ENCODE measurements at places on chromosomes 3 and 15.

DNA sequence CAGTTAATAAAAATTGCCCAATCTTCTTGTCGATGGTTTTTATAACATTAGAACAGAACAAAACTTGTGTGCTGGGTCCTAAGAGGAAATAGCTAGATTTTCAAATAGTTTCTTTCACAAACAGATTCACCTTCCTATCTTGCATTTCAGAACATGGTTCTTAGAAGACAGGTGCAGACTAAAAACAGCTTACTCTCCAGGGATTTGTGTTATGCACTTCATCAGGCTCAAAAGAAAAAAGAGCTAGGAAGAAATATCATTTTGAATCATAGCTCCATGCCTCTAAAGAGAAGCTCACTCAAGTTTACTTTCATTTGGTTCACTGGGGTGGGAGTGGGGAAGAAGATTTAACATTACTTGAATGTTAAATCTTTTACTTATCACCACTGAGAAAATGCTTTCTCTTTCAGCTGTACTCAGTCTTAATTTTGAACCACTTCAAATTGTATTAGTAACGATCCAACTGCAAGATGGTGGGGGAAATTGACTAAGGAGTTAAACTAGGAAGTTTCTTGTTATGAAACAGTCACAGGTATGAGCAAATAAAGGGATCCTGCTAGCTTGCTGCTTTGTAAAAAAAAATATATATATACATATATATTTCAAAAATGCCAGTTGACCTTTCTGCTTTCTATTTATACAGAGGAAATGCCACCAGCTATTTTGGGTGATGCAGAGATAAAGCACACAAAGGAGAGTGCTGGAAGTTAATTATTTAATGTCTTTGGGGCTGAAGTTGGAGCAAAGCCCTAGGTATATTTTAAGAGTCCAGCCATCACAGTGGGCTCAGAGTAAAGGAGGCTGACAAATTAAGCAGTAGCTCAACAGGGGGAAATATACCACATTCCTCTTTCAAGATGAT lies 28.3 kb upstream of the NUDT16 start:
- no peak for DNase-seq

DNA sequence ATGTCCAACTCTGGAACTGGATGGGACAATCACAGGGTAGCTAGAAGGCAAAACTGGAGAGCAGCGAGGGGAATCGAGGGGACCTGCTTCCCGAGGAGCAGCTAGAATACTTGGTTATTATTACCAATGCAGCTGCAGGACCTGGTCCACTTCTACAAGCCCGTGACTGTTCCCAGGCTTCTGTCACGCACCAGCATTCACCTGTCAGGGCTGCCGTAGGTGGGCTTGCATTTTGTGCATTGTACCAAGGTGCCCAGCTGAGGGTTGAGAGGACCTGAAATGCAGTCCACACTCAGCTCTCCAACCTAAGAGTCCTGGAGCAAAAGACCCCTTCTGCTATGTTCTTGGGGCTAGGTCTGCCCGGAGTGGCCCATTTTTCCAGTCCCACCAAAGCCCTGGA lies 2.3 kb downstream of the SEMA4B start:
- no peak for DNase-seq

GRCh38 chr15:43118829-43119228 lies 13.0 kb upstream of the UBR1 start:
- no peak for DNase-seq

DNA sequence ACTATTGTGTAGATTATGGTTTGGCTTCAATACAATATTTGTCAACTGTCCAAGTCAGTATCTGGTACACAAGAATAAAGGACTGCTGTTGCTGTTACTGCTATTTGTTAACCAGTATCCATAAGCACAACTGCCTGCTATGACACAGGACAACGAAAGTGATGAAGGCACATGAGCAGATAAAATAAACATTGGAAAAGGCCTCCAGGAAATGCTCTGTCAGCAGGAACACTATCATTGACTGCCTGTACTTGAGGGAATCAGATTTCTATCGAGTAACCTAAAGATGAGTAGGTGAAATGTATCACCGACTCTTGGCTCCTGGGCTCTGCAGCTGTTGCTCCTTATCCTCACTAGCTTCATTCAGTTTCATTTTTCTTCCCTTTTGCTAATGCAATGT lies 56.5 kb downstream of the FMN1 start:
- DNase-seq = no peak

DNA sequence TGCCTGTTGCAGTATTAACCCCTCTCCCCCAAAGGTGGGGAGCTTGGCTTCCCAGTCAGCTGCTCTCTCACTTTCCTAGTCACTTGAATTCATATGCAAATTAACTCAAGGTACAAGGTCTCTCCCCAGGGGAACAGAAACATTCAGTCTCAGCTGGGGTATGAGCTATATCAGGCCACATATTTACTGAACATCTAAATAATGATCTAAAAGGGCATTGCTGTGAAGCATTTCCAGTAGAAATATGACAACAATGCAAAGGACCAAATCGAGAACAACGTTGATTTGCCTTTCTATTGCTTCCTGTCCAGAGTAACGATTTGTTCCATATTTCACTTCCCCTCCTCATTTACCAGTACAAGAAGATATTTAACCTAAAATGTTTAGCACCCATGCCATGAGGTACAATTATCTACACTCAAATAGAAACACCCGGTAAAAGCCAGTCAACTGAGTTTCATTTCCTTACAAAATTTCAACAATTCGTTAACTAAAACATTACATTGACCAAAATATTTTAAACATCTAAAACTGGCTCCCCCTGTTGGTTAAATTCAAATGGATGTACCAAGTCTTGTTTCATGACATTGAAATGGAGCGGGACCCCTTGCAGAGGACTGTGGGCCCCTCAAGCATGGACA lies 36.5 kb upstream of the KLHL6 start:
- DNase-seq = no peak

GRCh38 chr3:112775011-112775742 lies 71.5 kb downstream of the CD200R1L start:
- DNase-seq = no peak

DNA sequence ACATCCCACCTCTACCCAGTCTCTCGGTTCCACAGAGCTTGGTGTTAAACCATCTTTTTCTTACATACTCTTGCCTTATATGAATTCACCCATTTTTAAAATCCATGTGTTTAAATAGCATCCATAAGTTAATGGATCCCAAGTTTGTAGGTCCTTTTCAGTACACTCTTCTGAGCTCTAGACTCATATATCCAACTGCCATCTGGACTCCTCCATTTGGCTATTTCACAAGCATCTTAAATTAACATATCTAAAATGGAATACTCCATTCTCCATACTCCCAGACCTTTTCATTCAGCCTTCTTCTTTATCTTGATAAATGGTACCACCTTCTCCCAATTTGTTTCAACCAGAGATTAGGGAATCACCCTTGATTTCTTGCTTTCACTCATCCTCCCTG lies 113.4 kb downstream of the CHST2 start:
- no peak for DNase-seq

DNA sequence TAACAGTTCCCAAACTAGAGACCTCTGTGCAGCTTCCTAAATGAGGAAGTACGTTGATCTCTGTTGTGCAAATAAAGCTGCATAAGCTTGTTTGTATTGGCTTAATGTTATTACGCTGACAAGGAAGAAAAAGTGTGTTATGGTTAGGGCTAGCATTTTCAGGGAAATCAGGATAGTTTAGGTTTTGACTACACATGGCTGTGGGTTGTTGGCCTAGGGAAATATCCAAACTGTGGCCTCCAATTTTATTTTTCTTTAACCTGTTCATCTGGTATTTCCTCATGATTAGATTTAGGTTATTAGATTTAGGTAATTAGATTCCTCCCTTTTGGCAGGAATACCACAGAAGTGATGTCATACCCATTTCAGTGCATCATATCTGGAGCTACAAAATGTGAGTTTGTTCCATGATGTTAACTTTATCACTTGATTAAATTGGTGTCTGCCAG lies 8.7 kb upstream of the MCCC1 start:
- DNase-seq = no peak

DNA sequence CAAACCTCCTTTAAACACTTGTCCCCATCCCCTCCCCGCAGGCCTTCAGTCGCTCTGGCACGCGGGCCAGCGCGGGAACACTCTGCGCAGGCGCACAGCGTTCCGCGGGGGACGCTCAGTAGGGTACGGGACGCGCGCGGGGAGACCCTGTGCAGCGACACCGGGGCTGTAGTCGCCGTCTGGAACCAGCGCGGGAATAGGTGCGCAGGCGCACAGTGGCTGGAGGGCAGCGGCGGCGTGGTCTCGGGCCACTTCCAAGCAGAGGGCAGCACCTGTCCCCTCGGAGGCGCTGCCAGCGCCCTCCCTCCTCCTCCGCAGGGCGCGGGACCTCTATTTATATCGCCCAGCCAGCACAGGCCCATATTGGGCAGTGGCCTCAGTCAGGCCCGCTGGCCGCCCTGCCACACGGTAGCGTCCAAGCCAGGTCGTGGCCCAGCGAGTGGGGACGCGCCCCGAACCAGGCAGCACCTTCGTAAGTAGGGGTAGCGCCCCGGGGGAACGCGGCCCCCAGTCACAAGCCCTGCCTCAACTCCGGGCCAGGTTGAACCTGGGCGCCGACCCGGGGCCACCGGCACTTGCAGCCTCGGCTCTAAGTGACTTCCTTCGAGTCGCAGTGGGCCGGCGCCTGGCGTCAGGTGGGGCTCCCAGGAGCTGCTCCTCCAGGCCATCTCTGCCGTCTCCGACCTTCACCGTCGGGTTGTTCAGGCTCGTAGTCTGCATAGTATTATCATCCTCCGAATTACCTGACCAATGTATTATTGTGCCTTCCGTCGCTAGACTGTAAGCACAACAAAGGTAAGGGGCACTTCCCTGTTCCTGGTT lies at the start of gene KBTBD12:
Gene KBTBD12 (plus strand): TSS at position 118 of the 822 bp plus-strand sequence. CDS start 7,830 bp downstream, outside the sequence.
- no peak for DNase-seq

DNA sequence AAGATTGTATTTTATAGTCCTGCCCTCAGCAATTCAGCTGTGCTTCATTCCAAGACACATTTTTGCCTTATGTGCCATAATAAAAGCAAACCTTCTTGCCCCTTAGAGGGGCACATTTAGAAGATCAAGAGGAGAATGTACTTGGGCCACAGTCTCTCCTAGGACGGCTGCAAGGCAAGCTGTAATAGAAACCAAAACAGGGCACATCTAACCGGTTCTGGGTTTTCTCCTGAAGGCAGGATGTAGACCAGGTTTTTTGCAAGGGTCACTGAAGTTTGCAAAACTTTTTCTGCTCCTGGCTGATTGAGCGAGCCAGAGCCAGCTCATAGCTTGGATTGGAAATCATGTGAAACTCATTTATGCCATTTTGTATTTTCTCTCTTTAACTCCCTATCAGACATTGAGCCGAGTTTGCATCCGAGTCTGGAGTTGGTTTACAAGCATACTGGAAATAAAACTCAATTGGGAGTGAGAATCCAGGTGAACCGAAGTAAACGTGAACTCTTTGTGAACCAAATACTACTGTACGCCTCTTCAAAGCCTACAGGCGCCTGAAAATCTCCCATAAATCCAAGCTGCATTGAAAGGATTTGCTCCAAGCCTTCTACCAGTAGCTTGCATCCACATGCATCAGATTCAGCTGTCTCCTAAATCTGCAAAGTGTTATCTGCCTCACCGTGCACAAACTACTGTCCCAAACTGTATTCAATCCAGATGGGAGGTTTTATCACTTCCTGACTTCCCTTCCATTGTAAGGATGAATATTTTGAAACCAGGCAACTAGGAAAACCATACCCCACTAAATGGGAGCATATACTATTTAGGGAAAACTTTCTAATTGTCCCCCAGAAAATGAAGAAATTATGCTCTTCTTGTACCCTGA lies 60.9 kb upstream of the TSC22D2 start:
- DNase-seq = no peak

- no peak for DNase-seq
These were observed 92.0 kb downstream of the TMEM108 start for GRCh38 chr3:133130168-133130567.

GRCh38 chr3:101170806-101171558 lies 149.4 kb downstream of the IMPG2 start:
- DNase-seq = no peak

DNA sequence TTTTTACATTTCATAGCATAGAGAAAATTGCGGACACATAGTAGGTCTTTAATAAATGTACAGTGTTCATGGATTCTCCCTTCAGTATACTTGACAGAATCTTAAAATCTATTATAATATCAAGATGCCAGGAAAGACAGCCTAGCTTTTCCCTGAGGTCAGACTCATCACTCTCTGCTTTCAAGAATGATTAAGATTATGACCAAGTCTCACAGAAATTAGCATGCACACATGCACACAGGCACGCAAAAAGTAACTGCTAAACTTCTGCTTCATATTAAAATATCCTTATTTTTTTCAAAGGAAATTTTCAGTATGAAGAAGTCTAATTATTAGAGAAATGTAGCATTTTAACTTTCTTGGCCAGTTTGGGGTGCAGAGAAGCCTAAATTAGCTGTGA lies 493.8 kb upstream of the NECTIN3 start:
- no peak for DNase-seq

GRCh38 chr3:32758375-32758753 lies 59.4 kb upstream of the TRIM71 start:
- no peak for DNase-seq

DNA sequence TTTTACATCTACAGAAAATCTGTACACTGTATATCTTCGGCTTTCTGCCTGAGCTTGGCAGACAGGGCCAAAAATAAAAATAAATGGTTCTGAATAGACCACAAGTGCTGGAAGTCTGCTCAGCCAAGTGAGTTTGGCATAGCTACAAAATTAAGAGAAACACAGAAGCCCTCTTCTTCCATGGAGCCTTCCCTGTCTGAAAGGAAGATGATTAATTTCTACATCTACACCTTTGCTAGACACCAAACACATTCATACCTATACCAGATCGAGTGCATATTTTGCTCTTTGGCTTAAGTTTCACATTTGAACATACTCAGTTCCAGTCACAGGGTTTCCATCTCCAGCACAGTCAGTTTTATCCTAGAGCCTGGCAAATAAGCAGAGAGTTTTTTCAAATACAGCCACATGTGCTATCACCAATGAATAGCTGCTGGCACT lies 224.6 kb downstream of the GREM1 start:
- no peak for DNase-seq

DNA sequence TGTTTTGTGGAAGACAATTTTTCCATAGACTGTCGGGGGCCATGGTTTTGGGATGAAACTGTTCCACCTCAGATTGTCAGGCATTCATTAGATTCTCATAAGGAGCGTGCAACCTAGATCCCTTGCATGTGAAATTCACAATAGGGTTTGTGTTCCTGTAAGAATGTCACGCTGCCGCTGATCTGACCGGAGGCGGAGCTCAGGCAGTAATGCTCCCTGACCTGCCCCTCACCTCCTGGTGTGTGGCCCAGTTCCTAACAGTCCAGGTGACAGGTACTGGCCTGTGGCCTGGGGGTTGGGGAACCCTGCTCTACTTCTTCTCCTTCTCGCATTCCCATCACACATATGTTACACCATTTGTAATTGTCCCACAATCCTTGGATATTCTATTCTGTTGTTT lies 11.0 kb downstream of the CHRNA7 start:
- DNase-seq = no peak

GRCh38 chr15:38992506-38992905 lies 427.9 kb upstream of the RASGRP1 start:
- DNase-seq = no peak

DNA sequence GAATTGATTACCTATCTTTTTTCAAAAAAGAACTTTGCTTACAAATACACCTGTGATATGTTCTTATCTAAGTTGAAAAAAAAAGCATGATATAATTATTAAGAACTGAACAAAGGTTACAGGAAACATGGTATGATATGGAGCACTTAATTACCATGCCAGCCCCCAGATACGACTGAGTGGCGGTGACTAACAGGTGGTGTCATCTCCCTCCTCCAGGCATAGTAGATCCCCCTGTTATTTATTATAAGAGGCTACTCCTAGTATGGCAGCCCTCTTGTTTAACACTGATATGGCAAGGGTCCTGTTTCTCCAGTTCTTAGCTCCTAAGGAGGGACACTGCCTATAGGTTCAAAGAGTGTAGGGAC lies 31.0 kb upstream of the TM4SF4 start:
- DNase-seq = no peak
